ENCODE measurements at places on chromosomes 2 and 18.

GRCh38 chr18:47422524-47422923 lies 171.1 kb upstream of the SKOR2 start:
- DNase-seq, result no peak

DNA sequence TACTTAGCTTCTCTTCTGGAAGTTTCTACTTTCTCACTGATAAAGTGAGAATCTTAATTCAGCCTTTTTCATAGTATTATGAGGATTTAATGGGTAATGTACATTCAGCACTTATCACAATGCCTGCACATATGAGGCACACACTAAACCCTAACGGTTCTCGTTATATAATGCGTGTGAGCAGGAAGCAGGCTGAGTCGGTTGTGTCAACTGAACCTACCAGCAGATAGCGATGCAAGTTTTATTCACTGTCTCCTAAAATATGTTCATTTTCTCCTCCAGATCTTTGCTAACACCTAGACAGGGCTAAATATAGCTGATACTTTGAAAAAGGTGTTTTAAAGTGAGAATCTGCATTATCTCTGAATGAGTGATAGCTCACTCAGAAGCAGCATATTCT lies 201.6 kb downstream of the ALPK2 start:
- no peak for DNase-seq

DNA sequence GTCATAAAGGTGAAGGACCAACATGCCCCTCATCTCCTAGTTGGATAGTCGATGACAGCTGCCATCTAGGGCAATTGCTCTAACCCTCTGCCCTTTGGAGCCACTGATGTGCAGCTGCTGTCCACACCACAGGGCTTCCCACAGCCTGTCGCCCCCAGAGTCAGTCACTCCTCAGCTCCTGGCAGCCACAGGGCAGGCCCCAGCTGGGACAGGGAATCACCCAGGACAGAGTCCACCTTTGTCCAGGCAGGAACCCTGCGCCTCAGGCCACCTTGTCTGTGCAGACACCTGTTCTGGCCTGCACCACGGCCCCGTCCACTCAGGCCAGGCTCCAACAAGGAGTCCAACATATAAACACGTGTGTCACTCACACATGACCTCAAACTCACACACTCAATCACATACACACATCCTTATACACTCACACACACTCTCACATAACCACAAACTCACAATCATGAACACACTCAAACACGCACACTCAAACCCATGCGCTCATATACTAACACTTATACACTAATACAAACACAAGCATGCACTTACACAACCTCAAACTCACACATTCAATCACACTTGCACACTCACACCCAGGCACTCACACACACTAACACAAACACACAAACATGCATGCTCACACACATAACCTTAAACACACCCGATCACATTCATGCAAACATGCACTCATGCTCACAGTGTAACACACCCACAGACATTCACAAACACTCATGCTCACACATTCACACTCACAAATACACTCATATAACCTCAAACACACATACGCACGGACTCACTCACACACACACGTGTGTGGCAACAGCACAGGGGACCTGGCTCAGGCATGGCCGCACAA lies 29.7 kb downstream of the HDAC4 start:
- DNase-seq, result no peak

GRCh38 chr2:225236769-225237323 lies 162.7 kb upstream of the NYAP2 start:
- no peak for DNase-seq

GRCh38 chr2:122634256-122634655 lies 878.8 kb downstream of the TSN start:
- DNase-seq, result no peak

- no peak for DNase-seq
These were observed at the start of gene TMEM37 for GRCh38 chr2:119431155-119431975. TMEM37 (plus strand) TSS chr2:119431854; CDS start chr2:119431904, 50 bp downstream.

DNA sequence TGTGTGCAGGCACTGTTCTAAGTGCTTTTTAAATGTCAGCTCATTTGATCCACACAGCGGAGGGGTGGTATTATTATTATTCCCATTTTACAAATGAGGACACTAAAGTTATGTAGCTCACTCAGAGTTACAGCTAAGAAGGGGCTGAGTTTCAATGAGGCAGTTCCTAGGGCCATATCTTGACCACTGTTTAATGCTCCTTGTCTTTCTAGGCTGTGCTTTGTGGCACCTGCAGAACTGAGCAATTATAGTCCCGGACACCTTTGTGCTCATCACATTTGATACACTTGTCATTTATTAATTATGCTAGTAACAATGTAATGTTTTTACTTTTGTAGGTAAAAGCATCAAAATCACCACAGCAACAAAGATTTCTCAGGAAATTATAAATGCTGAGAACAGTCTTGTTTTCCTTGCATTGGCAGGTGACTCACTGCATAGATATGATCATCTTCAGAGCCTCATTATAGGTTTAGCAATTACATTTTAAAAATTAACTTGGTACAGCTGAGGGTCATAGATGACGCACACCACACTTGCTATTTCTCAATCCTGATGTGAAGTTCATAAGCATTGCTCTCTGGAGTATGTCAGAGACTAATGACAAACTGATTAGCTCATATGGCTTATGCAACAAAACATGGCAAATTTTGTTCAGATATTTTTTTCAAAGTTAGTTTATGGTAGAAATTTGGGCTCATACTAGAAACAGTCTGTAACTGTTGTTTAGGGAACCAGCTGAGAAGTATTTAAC lies 366.8 kb downstream of the TGIF1 start:
- DNase-seq, result no peak

DNA sequence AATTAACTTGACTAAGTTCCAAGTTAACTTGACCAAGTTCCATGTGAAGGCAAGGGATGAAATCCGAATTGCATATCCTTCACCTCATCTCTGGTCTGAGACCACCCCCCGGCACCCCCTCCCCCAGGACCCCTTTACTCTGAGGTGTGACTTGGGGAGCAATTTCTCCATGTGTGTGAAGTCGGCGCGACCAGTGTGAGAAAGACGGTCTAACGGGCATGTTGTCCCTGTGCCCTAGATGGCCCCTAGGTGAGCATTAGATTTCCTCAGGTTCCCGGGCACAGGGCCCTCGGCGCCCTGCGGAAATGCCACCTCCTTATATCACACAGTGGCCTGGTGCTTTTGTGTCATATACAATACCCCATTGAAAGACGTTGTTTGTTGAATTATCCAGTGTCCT lies 137.1 kb downstream of the CTIF start:
- no peak for DNase-seq

- DNase-seq, result no peak
These were observed 160.2 kb downstream of the HNMT start for GRCh38 chr2:138124521-138124920.
